ENCODE measurements at places on chromosomes 12 and 14.
A peak's percentile ranks its signal among the peaks of the same experiment; 100 is the strongest.

GRCh38 chr14:94203473-94204210 is 29.5 kb downstream of the PPP4R4 start:
- DNase-seq: no peak

DNA sequence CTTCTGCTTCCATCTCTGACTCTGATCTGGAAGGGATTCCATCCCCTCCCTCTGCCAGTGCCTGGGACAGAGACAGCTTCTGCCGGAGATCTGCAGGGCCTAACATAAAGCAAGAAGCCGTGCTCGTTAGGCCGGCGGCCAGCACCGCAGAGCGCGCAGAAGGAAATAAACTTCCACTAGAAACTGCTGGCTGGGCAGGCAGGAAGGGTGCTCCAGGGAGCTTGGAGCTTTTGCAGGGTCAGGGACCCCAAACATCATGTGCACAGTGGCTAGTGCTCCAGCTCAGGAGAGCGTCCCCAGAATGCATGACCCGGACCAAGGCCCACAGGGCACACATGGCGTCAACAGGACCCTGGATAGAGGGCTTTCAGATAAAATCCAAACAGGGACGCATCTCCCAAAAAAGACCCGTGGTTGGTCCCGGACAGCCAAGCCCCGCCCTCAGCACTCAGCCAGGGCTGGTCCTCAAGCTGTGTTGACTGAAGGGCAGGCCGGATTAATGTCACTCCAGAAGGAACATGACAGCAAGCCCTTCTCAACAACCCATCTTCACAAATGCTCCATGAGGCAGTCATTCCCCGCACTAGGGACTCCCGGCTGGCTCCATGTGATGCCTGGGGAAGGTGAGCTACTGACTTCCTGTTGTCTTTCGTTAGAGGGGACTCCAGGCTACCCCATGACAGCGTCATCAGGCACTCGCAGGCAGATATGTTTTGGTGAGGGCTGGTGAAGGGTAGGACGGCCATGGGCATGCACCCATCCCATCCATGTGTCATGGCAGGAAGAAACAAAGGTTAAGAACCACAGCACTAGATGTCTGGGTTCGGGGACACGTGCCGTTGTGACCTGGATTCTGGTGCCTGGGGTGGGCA is 121.5 kb downstream of the CALM1 start:
- no peak for DNase-seq

GRCh38 chr12:92928421-92928961 is 604 bp downstream of the EEA1 start:
- DNase-seq: peak; percentile 55

DNA sequence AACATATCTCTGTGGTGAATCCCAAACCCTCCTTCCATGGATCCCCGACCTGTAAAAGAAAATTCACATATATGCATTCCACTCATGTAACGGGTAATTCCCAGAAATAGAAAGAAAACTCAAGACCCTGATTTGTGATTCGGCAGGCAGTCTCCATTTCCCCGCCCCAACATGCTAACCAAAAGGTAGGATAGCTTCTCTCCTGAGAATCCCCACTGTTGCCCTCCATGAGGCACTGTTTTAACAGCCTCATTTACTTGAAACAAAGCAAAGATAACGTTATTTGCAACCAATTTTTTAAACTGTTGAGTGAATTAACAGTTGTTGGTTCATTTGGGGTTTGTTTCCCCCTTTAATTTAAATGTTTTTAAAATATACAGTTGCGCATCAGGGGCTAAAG is 774 bp upstream of the SLC2A13 start:
- DNase-seq: no peak

DNA sequence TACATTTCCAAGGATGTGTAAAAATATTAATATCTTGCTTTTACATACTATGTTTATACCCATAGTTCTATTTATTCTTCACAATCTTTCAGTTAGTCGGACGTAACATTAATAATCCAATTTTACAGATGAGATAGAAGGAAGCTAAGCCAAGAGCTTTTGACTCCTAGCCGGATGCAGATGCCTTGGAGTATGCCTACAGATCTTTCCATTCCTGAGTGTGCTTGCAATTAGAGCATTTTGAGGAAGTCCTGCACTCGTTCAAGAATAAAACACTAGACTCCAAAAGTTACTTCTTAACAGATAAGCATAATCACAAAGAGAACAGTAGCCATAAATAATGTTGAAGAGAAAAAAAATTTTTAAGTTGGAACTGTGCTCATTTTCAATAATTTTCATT is 337.6 kb upstream of the CLEC14A start:
- DNase-seq: no peak

GRCh38 chr14:51564986-51565604 is 86.6 kb upstream of the FRMD6 start:
- no peak for DNase-seq

GRCh38 chr12:65958456-65958855 is 134.2 kb downstream of the HMGA2 start:
- DNase-seq: no peak

DNA sequence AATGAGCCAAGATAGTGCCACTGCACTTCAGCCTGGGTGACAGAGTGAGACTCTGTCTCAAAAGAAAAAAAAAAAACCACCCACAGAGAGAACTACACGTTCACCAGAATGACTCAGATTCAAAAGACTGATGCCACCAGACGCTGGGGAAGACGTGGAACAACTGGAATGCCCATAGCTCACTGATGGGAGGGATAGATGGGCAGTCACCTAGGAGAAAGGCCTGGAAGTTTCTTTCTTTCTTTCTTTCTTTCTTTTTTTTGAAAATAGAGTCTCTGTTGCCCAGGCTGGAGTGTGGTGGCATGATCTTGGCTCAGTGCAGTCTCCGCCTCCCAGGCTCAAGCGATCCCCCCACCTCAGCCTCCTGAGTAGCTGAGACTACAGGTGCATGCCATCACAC is 10.0 kb upstream of the KLC1 start:
- DNase-seq: no peak

- no peak for DNase-seq
Observed at GRCh38 chr12:122523280-122523679, 3.5 kb downstream of the RSRC2 start.

DNA sequence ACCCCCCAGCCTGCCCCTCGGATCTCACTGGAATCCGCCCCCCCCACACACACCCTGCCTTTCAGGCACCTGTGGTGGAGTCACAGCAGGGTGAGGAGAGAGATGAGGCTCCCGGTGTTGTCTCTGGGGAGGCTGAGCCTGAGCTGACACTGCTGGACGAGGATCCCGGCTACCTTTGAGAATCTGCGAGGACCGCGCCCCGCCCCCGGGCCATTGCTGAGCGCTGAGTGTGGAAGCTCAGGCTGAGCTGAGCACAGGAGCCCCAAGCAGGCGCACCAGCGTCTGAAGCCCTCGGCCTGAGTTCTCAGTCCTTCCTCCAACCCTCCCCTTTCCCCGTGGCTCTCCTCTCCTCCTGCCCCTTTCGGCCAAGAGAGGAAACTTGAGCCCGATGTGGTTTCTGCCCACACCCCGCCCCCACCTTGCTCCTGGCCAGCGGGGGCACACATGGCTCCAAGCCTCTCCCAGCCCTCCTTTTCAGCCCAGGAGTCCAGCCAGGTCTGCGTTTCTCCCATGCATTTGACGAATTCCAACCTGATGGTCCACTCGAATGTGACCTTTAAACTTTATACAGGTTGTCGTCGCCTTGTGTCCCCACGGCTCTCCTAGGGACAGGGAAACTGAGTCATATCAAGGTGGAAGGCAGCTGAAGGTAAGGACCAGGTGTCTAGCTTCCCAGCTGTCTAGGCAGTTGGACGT is at the start of gene NFE2:
NFE2 (minus strand) TSS at position 284 of the 696 bp plus-strand sequence. CDS start 5,767 bp downstream, outside the sequence.
- DNase-seq: no peak

GRCh38 chr12:63823040-63823439 is 21.5 kb upstream of the SRGAP1 start:
- DNase-seq: no peak

DNA sequence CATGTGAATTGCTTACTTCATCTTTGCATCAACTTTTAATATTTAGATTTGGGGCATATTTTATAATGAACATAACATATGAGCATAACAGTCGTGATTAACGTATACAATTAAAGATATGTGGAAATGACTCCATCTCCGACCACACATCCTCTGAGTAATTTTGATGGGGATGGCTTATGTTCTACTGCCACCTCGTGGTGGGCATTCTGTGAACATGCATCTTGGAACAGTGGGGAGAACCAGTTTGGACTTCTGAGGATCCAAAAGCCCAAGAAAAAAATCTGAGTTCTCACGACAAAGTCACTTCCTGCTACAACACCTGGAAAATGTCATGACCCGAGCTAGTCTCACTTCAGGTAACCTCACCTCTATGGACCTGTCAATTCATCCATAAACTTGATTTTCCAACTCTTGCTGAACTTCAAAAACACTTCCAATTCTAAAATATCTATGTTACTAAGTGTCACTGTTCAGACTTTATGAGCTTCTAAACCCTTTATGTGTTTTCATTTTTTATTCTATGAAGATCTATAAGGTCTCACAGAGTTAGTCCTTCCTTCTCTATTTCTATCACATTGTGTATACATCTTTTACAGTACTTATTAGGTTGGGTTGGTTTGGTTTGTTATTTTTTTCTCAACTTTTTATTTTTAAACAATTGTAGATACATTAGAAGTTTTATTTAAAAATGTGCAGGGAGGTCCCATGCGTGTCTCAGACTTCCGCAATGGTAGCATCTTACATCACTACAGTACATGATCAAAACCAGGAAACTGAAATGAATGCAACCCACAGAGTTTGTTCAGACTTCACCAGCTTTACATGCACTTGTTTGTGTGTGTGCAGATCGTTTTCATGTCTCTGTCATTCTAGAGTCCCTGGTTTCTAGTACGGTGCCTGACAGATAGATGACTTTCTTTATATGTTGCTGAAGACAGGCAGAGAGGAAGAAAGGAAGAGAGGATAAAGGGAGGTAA is 38.2 kb upstream of the STAB2 start:
- peak; percentile 85 for DNase-seq

- no peak for DNase-seq
Observed at GRCh38 chr14:32524609-32525375, 195.7 kb downstream of the AKAP6 start.

DNA sequence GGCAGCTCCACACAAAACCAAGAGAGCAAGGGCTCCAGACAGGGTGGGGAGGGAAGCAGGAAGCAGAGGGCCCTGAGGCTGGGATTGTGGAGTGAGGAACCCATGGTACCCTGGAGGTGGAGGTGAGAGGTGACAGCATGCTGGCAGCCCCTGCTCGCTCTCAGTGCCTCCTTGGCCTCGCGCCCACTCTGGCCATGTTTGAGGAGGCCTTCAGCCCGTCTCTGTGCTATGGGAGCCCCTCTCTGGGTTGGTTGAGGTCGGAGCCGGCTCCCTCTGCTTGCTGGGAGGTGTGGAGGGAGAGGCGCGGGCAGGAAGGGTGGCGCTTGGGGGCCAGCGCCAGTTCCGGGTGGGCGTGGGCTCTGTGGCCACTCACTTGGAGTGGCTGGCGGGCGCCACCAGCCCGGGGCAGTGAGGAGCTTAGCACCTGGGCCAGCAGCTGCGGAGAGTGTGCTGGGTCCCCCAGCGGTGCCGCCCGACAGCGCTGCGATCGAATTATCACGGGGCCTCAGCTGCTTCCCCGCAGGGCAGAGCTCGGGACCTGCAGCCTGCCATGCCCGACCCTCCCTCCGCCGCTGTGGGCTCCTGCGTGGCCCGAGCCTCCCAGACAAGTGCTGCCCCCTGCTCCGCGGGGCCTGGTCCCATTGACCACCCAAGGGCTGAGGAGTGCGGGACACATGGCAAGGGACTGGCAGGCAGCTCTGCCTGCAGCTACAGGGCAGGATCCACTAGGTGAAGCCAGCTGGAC is 196.0 kb downstream of the DACT1 start:
- no peak for DNase-seq

DNA sequence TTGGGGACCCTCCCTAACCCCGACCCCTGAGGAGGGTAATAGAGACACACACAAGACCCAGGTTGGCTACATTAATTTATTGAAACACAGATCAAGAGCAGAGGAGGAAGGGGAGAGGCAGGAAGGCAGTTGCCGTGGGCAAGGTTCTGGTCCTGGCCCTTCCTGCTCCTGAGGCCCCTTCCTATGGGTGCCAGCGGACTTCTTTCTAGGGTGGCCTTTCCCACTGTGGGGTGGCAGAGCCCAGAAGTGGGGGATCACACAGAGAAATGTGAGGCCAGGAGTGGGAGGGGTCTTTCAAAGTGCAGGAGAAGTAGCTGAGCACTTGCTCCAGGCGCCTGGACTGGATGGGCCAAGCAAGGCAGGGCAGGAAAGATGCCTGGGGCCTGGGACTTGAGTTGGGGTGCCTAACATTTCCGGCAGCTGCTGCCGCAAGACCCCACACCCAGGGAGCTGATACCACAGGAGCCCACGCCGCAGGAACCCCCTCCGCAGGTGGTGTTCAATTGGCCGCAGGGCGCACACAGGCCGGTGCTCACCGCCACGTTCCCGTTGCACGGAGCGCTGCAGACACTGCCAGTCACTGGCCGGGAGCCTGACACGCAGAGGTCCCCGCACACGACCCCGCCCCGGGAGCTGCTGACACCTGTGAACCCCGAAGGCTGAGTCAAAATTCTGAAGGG is 5.3 kb downstream of the KRT81 start:
- DNase-seq: no peak

DNA sequence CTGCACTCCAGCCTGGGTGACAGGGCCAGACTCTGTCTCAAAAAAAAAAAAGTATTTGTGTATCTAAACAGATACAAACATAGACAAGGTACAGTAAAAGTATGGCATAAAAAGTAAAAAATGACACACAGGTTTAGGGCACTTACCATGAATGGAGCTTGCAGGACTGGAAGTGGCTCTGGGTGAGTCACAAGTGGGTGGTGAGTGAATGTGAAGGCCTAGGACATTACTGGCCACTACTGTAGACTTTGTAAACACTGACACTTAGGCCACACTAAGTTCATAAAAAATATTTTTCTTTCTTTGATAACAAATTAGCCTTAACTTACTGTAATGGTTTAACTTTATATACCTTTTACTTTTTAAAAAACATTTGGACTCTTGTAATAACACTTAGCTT is 38.0 kb upstream of the EIF5 start:
- DNase-seq: no peak

- DNase-seq: no peak
Observed at GRCh38 chr12:27870939-27871338, 90.9 kb upstream of the MANSC4 start.

GRCh38 chr12:116148844-116149243 is 128.6 kb downstream of the MED13L start:
- DNase-seq: no peak

DNA sequence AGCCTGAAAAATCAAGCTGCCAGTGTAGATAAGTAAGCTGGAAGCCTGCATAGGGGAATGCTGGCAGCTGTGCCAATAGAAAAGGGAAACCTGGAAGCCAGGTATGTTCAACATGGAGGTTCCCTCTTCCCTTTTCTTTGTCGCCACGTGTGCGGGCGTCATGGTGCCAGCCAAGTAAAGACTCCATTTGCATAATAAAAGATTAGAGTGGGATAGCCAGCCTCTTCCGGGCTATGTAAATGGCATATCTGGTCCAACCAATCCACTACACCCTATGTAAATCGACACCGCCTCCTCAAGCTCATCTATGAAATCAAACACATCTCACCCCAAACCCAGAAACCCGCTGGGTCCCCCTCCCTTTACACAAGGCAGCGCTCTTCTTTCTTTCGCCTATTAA is 5.6 kb upstream of the ADGRD1 start:
- no peak for DNase-seq

Data from activated CD4-positive, alpha-beta T cell treated with anti-CD3 and anti-CD28 coated beads, Interleukin-10, Interleukin-2, amounts not matched to agents 100 ng/mL and 50 ng/mL, durations not matched to agents 16 hours and 8 hours (primary cell).